Muscle of leg (tissue), 16 donors: ENCODE measurements at places on chromosomes 3 and 15.

DNA sequence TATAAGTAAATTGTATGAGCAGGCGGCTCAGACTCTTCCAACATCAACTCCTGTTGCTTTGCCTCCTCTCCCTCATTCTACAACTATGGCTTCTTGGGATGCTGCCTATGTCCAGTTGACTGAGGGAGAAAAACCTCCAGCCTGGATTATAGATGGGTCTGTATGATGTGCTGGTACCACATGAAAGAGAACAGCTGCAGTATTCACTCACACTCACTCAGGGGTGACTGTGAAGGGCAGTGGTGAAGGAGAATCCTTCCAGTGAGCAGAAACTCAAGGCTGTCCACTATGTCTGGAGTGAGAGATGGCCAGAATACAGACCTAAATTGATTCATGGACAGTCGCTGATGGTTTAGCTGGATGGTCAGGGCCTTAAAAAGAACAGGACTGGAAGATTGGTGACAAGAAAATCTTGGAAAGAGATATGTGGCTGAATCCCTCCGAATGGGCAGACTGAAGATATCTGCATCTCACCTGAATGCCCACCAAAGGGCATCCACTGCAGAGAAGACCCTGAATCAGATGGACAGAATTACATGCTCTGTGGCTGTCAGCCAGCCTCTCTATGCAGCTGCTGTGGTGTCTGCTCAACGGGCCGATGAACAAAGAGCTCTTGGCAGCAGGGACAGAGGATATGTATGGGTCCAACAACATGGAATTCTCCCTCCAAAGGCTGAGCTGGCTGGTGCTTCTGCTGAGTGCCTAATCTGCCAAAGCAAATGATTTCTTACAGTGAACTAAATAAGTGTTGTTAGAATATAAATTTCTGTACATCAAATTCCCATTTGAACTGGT lies 1.9 kb upstream of the BCL2L10 start:
- peak; percentile 82 for DNase-seq

DNA sequence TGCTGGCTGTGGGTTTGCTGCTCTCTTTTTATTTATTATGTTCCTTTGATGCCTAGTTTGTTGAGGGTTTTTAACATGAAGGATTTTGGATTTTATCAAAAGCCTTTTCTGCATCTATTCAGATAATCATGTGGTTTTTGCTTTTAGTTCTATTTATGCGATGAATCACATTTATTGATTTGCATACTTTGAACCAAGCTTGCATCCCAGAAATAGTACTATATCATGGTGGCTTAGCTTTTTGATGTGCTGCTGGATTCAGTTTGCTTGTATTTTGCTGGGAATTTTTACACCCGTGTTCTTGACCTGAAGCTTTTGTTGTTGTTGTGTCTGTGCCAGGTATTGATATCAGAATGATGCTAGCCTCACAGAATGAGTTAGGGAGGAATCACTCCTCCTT lies 48.4 kb downstream of the MCTP2 start:
- no peak for DNase-seq

DNA sequence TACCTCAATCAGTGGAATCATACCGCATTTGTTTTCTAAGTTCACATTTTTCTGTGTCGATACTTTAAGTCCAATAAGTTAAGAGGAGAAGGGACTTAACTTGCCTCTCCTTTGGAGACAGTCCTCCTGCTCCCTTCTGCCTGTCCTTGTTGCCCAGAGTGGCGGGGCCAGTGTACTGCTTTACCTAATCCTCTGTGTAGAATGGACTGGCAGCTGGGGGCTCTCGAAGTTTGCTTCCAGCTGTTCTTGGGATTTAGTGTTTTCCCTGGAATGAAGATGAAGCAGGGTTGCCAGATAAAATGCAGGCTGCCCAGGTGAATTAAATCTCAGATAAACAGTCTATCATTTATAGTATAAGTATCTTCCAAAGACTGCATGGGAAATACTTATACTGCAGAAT lies 287.6 kb upstream of the C2CD4B start:
- DNase-seq, result peak; percentile 68

DNA sequence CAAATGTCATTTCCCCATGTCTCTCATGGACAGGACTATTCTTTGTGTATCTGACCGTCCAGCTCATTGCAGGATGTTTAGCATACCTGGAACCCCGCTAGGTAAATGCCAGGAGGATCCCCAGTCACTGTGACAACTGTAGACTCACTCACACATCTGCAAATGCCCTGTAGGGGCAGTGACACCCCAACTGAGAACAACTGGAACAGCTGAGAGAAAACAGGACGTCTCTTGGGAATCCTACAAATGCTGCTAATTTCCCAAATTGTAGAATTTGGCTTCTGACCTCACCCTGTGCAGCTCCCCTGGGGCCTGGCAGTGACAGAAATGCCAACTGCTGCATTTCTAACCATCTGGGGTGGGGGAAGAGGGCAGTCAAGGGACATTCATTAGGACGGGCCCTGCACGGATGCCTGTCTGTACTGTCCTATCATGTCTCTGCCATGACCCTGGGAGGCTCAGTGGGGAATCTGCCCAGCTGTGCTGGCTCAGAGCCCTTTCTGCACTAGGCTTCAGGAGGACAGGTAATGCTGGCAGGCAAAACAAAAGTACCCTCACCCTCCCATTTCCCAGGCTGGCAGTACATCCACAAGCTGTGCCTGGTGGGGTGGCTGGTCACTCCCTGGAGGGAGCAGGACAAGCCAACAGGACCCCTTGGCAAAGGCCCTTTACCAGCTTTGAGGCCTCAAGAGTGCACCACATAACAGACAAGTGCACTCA lies 30.4 kb downstream of the RAB6B start:
- no peak for DNase-seq

DNA sequence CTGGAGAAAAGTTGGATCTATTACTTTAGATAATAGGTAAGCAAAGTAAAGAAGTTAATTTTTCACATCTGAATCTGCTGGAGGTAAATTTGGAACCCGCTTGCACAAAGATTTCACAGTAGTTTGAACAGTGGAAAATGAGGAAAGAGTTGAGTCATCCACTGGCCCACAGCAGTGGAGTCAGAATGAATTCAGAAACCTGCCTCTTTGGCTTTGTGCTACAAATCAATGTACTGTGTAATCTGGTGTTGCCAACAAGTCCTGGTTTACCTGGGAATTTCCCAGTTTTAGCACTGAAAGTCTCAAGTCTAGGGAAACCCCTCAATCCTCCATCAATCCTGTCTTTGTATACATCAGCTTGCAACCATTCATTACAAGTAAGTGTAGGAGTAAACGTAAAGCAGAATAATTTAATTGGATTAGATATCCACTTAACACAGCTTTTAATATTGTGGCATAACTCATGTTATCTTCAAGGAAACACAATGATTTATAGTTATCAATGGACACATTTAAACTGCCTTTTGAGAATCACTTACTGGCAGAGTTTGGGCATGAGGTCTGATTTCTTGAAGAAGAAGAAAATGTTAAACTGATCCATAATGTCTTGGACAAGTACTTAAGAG lies 100.6 kb downstream of the DCLK3 start:
- peak; percentile 10 for DNase-seq

- DNase-seq, result no peak
Observed at GRCh38 chr15:77565378-77565915, 67.3 kb downstream of the LINGO1 start.

GRCh38 chr3:18208856-18209255 lies 216.3 kb downstream of the SATB1 start:
- DNase-seq, result peak; percentile 21

DNA sequence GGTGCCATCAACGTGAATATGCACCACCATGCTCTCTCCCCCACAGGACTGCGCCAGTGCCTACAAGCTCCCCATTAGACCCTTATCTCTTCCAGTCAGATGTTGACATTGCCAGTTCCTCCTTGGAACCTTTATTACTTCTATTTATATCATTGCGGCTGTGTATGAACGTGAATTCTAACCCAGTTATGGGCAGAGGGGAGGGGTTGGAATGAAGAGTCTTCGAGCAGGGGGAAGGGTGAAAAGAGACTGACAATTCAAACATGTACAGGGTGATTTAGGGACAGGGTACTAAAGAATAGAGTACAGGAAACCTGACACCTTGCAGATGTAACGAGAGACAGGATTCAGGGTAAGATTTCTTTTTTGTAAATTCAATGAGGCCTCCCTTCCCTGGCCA lies 41.8 kb upstream of the ST6GAL1 start:
- no peak for DNase-seq

DNA sequence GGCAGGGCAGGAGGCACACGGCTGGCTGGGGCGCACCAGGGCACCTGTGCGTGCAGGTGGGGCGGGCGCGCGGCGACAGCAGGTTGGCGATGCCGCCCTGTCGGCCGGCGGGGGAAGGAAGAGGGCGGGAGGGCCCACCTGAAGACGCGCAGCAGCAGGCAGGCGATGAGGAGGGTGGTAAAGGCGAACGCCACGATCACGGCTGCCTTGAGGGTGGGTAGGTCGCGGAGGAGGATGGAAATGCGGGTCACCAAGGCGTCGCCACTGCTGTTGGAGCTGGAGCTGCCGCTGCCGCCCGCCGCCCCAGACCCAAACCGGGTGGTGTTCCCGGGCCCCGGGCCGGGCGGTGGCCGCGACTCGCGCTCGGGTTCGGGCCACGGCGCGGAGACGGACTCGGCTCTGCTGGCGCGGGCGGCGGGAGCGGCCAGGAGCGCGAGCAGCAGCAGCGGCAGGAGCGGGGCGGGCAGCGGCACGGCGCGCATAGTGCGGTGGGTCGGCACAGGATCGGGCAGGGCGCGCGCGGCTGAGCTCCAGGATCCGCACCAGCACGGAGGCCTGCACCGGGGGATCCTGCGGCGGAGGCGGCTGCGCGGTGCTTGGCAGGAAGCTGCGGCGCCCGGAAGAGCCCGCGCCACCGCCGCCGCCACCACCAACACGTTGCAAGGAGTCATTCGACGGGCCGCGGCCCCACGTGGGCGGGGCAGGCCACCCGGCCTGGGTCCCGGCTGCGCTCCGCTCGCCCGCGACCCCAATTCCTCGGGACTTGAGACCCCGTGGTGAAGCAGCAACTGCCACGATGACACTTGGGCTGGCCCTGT lies at the start of gene FAM174B:
TSS of gene FAM174B (minus strand) at position 598 of the 818 bp plus-strand sequence.
- DNase-seq, result peak; percentile 71

GRCh38 chr15:52808441-52808840 lies 18.3 kb upstream of the ONECUT1 start:
- no peak for DNase-seq

DNA sequence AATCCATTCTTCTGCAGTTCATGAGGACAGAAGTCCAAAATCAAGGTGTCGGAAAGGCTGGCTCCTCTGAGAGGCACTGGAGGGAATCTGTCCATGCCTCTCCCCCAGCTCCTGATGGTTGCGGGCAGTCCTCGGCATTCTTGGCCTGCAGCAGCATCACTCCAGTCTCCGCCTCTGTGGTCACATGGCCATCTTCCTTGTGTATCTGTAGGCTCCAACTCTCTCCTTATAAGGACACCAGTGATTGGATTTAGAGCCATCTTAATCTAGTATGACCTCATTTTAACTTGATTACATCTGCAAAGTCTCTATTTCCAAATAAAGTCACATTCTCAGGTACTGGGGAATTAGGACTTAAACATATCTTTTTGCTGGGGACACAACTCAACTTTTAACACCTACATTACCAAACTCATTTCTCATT lies 56.0 kb upstream of the FLNB start:
- DNase-seq, result peak; percentile 77

- DNase-seq, result no peak
Observed at GRCh38 chr3:124745756-124746155, 15.5 kb downstream of the UMPS start.

GRCh38 chr3:151477591-151478334 lies 16.9 kb upstream of the IGSF10 start:
- peak; percentile 27 for DNase-seq

- no peak for DNase-seq
Observed at GRCh38 chr3:114108137-114108536, 51.6 kb downstream of the QTRT2 start.

GRCh38 chr3:154781595-154781994 lies 298.5 kb upstream of the MME start:
- DNase-seq, result no peak

DNA sequence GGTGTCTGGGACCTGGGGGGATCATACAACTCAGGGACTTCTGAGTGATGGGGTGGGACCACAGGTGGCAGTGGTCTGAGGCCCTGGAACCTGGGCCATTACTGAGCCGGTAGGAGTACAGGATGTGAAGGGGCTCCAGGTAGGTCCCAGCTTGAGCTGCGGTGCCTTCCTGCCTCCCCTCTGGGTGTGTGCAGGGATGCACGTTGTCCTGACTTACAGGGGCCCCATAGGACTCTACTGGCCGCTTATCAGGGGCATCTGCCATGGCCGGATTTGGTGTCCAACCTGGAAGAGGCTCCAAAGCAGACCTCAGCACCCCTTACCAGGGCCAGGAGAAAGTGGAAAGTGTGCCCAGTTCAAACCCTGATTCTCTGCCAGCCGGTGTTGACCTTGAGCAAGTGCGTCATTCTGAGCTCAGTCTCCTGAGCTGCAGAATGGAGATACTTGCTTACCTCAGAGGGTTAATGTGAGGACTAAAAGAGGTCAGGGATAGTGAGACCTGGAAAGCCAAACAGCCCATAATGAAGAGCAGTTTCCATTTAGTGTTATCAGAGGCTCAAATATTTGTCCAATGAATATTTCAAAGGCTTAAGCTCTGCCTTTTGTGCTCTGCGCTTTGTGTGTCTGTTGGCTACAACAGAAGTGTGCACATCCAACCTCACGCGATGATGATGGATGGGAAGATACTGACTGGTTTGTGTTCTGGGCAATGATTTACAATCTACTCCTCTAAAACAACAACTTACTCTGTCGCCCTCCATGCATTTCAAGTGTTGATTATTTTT lies 35.4 kb upstream of the ESYT3 start:
- no peak for DNase-seq

- peak; percentile 92 for DNase-seq
Observed at GRCh38 chr3:72174040-72174439, 389.1 kb upstream of the PROK2 start.

DNA sequence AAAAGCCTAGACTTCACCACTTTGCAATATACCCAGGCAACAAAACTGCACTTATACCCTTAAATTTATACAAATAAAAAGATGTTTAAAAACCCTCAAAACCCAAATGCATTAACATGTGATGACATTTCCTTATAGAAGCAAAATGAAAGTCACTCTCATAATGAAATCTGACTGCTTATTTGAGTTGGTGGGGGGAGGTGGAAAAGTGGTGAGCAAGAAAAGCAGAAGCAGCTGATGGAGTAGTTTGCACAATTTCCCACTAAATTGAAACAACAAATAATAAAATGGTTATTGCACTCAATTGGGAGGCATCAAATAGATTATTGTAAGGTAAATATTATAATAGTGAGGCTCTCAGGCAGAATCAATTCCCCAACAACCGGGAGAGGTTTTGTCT lies 54.0 kb upstream of the GADL1 start:
- DNase-seq, result no peak
